ENCODE measurements at places on chromosomes 5 and 9.

DNA sequence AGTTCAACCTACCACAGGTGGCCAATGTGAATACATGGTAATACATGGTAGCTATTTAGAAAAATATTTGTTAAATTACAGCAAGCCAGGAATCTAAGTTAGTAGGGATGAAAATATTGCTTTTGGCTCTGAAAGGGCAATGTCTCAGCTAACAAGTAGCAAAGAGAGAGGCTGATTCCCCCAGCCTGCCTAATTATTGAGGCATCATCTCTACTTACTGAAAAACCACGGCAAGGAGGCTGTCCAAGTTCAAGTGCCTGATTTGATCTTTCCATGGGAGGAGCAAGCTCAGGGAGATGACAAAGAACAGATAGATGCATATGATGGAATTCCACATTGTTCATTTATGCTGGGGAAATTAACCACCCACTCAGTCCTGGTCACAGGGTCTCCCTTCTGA, 28.7 kb upstream of the UBTD2 start:
- DNase-seq = no peak

DNA sequence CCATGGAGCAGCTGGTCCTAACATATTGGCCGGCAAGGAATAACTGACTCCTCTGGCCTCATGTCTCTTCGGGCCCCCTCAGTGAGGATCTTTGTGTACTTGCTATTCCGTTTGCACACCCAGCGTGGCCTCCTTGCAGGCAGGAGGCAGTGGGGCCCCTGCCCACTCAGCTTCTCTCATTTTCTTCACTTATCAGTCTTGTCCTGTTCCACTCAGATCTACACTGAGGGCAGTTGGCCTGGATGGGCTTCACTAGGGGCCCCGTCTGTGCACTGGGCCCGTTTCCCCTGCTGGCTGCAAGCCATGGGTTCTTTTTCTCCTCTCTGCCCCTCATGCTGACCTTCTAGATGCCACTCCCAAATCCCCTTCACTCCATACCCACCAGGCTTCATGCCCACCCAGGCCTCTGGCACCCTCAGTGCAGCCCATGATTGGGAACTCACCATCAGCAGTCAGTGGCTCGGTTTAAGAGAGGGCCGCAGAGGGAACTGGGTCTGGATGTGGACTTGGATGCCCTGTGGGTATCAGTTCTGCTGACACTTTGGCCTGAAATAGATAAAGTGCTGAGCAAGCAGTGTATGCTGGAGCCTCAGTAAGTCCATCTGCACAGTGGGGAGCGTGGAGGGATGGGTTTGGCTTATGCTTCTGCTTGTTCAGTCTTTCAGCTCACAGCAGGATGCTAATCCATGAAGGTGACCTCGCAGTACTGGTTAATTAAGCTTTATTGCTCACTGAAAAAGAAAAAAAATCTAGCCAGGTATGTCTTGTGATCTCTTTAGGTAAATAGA, 57.9 kb downstream of the ERBIN start:
- DNase-seq = no peak

DNA sequence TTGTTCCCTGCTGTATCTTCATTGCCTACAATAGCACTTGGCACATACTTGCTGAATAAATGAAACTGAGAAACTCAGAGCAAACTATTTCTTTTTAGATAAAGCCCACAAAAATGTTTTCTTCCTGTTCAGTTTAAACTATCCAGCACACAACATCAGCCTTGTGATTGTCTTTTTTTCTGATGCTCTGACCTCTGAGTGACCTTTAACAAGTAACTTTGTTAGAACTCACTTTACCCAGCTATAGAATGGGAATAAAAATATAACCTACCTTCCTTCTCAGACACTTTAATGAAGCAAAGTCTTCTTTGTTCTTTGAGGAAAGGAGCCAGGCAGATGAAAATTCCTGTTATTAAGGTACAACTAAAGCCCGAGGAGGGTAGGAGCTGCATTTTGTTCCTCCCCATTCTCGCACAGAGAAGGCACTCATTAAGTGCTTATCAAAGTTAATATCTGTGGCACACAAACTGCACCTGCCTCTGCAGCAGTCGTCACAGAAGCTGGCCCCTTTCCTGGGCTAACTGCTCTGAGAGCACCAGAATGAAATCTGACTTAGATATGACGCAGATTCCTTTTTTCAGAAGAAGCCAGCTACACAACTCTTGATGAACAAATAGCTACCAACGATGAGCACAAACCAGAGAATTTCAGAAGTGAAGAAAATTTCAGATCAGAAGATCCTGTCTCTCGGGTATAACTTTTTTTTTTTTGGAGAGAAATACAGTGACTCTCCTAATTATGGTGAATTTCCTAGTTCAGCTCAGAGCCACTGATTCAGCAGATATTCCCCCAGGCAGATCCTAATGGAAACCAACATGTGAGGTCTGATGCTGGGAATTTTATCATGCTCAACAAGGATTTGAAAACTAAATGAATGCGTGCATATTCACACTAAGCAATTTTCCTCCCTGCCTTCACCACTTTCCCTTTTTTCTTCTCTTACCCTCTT, 31.0 kb upstream of the NR3C1 start:
- peak; percentile 31 for DNase-seq

GRCh38 chr9:136656795-136657611, 5.7 kb upstream of the EGFL7 start:
- DNase-seq = no peak

GRCh38 chr5:55316837-55317236, 9.0 kb downstream of the MTREX start:
- DNase-seq = no peak

- no peak for DNase-seq
These were observed 41.7 kb downstream of the AHRR start for GRCh38 chr5:362978-363765.

Data from stimulated activated CD4-positive, alpha-beta T cell treated with anti-CD3 and anti-CD28 coated beads, Interleukin-4, amount 100 ng/mL, for 48 hours (primary cell).